ENCODE measurements at places on chromosomes 1 and 21.

DNA sequence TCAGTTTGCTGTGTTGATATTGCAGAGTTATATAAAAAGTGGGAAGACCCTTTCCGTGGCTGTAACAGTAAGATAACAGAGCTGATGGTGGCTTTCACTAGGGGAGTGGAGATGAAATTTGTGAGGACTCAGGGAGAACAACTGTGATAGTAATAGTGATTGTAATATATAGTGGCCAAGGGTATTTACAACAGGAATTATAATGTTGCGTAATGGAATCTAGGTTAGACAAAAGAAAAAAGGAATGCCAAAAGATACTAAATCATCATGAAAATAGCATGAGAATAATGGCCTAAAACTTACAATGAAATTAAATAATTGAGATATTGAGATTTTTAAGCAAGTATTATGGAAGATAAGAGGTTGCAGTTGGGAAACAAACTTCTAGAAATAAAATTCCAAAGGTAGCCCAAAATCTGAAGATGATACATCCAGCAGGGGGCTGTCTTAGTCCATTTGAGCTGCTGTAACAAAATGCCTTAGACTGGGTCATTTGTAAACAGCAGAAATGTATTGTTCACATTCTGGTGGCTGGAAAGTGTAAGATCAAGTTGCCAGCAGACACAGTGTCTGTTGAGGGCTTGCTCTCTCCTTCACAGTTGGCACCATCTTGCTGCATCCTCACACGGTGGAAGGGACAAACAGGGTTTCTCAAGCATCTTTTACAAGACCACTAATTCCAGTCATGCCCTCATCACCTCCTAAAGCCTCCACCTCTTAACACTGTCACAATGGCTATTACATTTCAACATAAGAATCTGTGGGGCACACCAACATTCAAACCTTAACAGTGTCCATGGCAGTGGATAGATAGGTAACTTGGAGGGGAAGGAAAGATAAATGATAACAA is 711.2 kb downstream of the MRPL39 start:
- no peaks in the 10 kb centered on the region for H3K36me3 ChIP-seq
- H3K4me3 ChIP-seq: no peak overlapping the region
- no peak overlapping the region for H3K27ac ChIP-seq
- H3K4me1 ChIP-seq: no peaks in the 10 kb centered on the region
- no peaks in the 10 kb centered on the region for H3K27me3 ChIP-seq
- DNase-seq: no peak

DNA sequence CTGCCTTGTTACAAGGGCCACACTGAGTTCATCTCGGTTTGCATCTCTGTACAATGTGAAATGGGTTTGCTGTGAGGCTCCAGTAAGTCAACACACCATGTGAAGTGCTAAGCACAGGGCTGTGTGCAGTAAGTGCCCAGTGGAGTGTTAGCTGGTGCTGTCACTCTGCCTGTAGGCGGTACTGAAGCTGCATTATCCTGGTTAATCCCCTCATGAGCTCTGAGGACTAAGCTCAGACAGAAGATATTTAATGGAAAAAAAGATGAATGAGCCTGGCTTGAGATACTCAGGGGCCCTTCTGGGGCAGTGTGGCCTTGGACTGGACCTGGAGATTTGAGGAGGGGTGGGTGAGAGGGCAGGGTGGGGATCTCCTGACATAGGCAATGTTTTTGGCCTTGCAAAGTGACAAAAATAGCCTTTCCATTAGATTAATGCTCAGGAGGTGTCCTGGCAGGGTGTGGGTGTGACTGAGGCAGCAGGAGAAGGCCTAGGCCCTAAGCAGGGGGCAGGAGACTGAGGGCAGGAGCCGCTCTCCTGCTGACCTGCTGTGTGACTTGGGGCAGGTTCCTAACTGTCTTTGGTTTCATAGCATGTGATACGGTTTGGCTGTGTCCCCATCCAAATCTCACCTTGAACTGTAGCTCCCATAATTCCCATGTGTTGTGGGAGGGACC is 570.5 kb downstream of the PTPRU start:
- peaks cover 48% of the 10 kb centered on the region for H3K27me3 ChIP-seq
- no peak overlapping the region for H3K27ac ChIP-seq
- DNase-seq: no peak
- H3K4me3 ChIP-seq: no peak overlapping the region
- peaks cover 2% of the 10 kb centered on the region for H3K4me1 ChIP-seq

DNA sequence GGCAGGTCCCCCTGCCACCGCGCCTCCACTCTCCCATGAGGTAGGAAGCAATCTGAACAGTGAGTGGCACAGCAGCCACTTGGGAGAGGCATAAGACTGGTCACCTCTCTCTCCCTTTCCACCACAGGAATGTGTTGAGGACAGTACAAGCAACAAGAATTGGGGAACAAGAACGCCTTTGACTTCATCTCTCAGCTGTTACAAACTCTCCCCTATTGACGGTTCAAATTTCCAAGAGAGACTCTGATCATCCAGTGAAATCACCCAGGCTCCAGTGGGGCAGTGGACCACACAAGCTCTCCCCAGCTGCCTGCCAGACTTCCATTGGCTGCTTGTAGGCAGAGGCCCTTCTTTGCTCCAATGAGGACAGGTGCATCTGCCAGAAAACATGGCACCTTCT is 249.9 kb upstream of the JUN start:
- peaks cover 5% of the 10 kb centered on the region for H3K4me1 ChIP-seq
- no peak overlapping the region for H3K27ac ChIP-seq
- no peak overlapping the region for H3K4me3 ChIP-seq
- no peaks in the 10 kb centered on the region for H3K36me3 ChIP-seq
- no peaks in the 10 kb centered on the region for H3K27me3 ChIP-seq

DNA sequence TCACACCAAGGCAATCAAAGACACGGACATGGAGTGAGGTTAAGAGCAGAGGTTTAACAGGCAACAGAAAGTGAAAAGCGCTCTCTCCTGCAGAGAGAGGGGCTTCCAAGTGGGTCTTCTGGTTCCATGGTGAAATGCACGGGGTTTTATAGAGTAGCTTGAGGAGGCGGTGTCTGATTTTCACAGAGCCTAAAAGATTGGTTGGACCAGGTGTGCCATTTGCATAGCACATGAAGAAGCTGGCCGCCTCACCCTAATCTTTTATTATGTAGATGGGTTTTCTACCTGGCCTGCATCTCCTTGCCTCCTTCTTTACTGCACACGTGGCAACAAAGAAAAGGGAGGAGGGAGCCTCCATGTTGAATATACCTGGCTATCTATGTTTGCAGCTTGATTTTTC is 197.3 kb downstream of the RYR2 start:
- H3K4me1 ChIP-seq: no peaks in the 10 kb centered on the region
- no peaks in the 10 kb centered on the region for H3K27me3 ChIP-seq
- H3K27ac ChIP-seq: no peak overlapping the region
- H3K36me3 ChIP-seq: no peaks in the 10 kb centered on the region

DNA sequence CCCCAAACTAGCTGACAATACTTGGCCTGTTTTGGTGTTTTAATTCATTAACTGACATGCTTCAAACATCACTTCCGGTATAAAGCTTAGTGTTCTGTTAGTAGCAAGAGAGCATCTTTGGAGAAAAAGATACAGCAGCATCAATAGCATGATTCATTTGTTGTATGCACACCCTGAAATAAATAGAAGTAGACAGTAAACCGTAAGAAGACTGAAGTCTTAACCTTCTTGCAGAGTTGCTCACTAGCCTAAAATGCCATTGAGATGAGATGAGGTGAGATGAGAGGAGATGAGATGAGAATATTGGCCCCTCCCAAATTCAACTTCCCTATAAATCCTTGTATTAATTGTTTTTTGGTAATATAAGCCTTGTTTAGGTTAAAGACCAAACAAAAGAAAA is 108.8 kb downstream of the TNFSF18 start:
- H3K27me3 ChIP-seq: no peaks in the 10 kb centered on the region
- no peak overlapping the region for H3K27ac ChIP-seq
- no peaks in the 10 kb centered on the region for H3K36me3 ChIP-seq
- peaks cover 7% of the 10 kb centered on the region for H3K4me1 ChIP-seq
- no peak for DNase-seq

DNA sequence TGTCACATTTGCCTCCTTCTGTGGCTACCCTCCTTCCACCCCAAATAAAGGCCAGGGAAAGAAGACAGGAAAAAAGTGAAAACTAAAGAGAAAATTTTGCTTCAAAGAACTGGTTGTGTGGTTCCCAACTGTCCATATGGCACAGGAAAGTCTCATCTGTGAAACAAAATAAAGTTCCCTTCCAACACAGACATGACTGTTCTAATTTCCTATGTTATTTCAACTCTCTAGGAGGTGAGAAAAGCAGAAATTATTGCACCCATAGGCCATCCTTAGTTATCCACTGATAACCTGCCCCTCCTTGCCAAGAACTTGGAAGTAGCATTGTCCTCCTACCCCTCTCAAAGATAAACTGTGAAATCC is 8.1 kb upstream of the RAB29 start:
- DNase-seq: no peak
- H3K27ac ChIP-seq: no peak overlapping the region
- H3K4me3 ChIP-seq: no peak overlapping the region

DNA sequence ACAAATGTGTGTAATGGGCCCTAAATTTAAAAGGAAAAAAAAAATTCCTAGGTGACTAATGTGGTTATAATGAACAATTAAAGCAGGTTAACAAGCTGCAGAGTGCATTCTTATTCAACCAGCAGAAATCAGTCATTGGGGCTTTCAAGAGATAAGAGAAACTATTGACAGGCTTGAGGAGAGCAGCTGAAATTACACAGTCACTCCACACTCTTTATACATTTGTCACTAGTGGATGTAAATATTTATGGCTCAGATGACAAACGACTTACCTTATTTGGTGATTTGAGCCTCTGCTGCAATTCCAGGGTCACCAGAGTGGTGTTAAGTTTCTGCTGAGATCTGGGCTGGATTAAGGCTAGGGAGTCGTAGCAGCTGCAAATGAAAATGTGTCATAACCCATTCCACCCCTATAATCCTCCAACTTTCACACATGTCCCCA is 896.3 kb downstream of the TTLL7 start:
- no peak overlapping the region for H3K4me3 ChIP-seq
- no peaks in the 10 kb centered on the region for H3K36me3 ChIP-seq
- no peaks in the 10 kb centered on the region for H3K4me1 ChIP-seq
- H3K27ac ChIP-seq: no peak overlapping the region
- peak; percentile 87 for DNase-seq

- no peaks in the 10 kb centered on the region for H3K36me3 ChIP-seq
- DNase-seq: no peak
- no peak overlapping the region for H3K27ac ChIP-seq
- no peak overlapping the region for H3K4me3 ChIP-seq
- H3K27me3 ChIP-seq: no peaks in the 10 kb centered on the region
These were observed 31.3 kb upstream of the CLCA4 start for GRCh38 chr1:86515597-86515996.

DNA sequence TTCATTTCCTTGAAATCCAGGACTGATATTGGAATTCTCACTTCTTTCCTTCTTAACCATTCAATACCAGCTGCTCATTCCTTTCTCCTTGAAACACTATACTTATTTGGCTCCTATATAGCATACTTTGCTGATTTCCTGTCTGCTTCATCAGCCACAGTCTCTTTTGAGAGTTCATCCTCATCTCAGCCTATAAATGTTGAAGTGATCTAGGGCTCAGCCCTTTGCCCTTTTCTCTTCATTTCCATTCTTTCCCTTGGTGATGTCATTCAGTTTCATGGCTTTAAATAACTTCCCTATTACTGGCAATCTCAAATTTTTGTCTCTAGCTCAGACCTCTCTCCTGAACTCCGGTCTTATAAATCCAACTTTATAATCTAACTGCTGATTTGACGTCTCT is 24.1 kb upstream of the RABGAP1L start:
- no peak for DNase-seq
- no peaks in the 10 kb centered on the region for H3K27me3 ChIP-seq
- H3K4me1 ChIP-seq: peaks cover 2% of the 10 kb centered on the region
- no peak overlapping the region for H3K27ac ChIP-seq

- no peaks in the 10 kb centered on the region for H3K4me1 ChIP-seq
- no peak for DNase-seq
- H3K36me3 ChIP-seq: peaks cover 11% of the 10 kb centered on the region
- H3K27me3 ChIP-seq: no peaks in the 10 kb centered on the region
These were observed 898 bp upstream of the PTGS2 start for GRCh38 chr1:186681121-186681520.

- H3K27me3 ChIP-seq: peaks cover 39% of the 10 kb centered on the region
- H3K4me3 ChIP-seq: no peak overlapping the region
- no peak for DNase-seq
- H3K36me3 ChIP-seq: no peaks in the 10 kb centered on the region
These were observed 214.5 kb downstream of the HIVEP3 start for GRCh38 chr1:41704196-41704595.

GRCh38 chr1:213124590-213124989 is 73.5 kb downstream of the RPS6KC1 start:
- no peak for DNase-seq
- no peak overlapping the region for H3K4me3 ChIP-seq
- no peaks in the 10 kb centered on the region for H3K27me3 ChIP-seq
- H3K4me1 ChIP-seq: peaks cover 2% of the 10 kb centered on the region
- no peak overlapping the region for H3K27ac ChIP-seq

DNA sequence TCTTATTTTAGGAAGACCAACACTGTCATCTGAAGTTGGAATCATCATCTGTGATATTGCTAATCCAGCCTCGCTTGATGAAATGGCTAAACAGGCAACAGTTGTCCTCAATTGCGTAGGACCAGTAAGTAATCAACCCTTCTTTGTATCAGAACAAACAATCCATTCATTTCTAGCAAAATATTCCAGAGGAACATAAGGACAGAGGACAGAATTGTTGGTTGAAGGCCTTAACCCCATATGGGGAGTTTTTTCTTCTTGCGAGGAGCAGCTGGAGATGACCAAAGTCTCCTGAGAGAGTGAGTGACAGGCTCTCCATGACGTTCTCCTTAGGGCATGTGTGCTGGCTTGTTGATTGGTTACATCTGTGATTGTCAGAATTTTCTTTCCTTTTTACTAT is 2.7 kb downstream of the SCCPDH start:
- DNase-seq: no peak
- H3K4me3 ChIP-seq: no peak overlapping the region
- peaks cover 46% of the 10 kb centered on the region for H3K36me3 ChIP-seq
- H3K4me1 ChIP-seq: peaks cover 8% of the 10 kb centered on the region
- no peaks in the 10 kb centered on the region for H3K27me3 ChIP-seq
- H3K27ac ChIP-seq: peak overlapping the region; percentile 22

- no peak for DNase-seq
- no peaks in the 10 kb centered on the region for H3K27me3 ChIP-seq
- H3K27ac ChIP-seq: no peak overlapping the region
- H3K36me3 ChIP-seq: no peaks in the 10 kb centered on the region
- H3K4me3 ChIP-seq: no peak overlapping the region
These were observed 9.7 kb downstream of the TNR start for GRCh38 chr1:175733722-175734121.

DNA sequence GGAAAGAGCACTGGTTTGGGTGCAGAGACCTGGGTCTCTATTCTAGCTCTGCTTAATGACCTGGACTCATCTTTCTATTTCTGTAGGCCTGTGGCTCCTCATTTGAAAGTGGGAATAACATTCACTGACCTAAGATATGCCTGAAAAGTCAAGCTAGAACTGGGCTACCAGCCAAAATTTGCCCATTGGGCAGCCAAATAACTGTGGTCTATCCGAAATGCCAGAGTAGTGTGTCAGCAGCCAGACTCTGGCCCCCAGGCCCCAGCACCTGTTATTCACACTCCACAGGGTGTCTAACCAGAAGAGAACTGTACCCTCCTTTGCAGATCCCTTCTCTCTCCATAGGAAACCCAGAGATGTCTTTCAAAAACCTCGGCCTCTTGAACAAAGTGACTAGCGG is 12.6 kb downstream of the DAB1 start:
- H3K4me1 ChIP-seq: peaks cover 2% of the 10 kb centered on the region
- H3K4me3 ChIP-seq: no peak overlapping the region
- no peak overlapping the region for H3K27ac ChIP-seq
- peaks cover 18% of the 10 kb centered on the region for H3K27me3 ChIP-seq
- no peaks in the 10 kb centered on the region for H3K36me3 ChIP-seq
- no peak for DNase-seq

GRCh38 chr1:2214541-2215241 is 13.4 kb upstream of the SKI start:
- no peaks in the 10 kb centered on the region for H3K27me3 ChIP-seq
- no peaks in the 10 kb centered on the region for H3K36me3 ChIP-seq
- H3K4me3 ChIP-seq: peak overlapping the region; percentile 68
